ENCODE measurements at places on chromosomes 2 and 18.

GRCh38 chr2:73933194-73933593 is 6.5 kb downstream of the DGUOK start:
- no peak for DNase-seq
- H3K27ac ChIP-seq = peak overlapping the region; percentile 74
- H3K4me1 ChIP-seq = peaks cover 79% of the 10 kb centered on the region
- H3K36me3 ChIP-seq = peaks cover 48% of the 10 kb centered on the region
- no peaks in the 10 kb centered on the region for H3K27me3 ChIP-seq

DNA sequence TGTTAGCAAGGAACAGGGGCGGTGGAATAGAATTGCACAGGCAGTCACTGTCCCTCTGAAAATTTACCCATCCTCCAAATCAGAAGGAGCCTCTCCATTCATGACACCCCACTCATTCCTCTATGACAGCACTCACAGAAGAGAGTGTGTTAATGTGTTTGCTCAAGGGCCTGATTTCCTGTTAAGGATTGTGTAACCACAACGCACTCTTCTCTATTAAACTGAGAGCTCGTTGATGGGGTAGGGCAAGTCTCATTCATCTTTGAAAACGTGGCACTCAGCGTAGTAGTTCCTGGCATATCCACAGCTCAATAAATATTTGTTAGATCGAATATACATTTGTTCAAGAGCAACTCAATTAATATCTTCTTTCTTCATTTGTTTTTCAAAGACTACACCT is 106.4 kb downstream of the VAPA start:
- no peak overlapping the region for H3K27ac ChIP-seq
- peaks cover 6% of the 10 kb centered on the region for H3K4me1 ChIP-seq
- no peak for DNase-seq
- no peak overlapping the region for H3K4me3 ChIP-seq
- no peaks in the 10 kb centered on the region for H3K36me3 ChIP-seq
- no peaks in the 10 kb centered on the region for H3K27me3 ChIP-seq

DNA sequence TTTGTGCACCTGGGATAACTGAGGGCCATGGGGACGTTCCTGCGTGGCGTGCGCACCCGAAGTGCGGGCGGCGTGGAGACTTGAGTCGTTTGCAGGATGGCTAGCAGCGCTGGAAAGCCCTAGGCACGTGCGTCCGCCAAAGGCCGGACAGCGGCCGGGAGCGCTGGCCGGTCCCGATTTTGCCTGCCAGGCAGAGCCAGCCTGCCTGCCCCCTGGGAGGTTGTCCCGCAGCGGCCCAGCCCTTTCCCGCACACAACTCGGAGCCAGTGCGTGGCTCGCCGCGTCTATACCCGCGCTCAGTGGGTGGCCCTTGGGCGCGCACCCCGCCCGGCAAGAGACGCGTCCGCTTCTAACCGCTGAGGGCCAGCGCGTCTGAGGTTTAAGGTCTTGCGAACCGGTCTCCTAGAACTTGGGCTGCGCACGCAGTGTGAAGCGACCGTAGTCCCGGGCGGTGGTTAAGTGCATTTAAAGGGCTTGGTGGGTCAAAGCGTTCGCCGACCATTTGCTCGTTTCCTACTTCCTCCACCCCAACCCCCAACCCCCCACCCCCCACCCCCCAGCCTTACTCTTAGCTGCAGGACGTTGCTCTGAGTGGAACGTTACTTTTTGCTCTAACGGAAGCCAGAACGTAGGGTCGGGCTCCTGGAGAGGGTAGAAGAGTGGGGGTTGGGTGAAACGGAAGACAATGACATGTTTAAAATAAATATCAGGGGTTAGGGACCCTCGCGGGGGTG is 627 bp downstream of the CDCA7 start:
- peaks cover 17% of the 10 kb centered on the region for H3K4me1 ChIP-seq
- DNase-seq = peak; percentile 46
- peak overlapping the region; percentile 86 for H3K4me3 ChIP-seq
- peaks cover 63% of the 10 kb centered on the region for H3K27me3 ChIP-seq
- peak overlapping the region; percentile 72 for H3K27ac ChIP-seq
- H3K36me3 ChIP-seq = peaks cover 37% of the 10 kb centered on the region

DNA sequence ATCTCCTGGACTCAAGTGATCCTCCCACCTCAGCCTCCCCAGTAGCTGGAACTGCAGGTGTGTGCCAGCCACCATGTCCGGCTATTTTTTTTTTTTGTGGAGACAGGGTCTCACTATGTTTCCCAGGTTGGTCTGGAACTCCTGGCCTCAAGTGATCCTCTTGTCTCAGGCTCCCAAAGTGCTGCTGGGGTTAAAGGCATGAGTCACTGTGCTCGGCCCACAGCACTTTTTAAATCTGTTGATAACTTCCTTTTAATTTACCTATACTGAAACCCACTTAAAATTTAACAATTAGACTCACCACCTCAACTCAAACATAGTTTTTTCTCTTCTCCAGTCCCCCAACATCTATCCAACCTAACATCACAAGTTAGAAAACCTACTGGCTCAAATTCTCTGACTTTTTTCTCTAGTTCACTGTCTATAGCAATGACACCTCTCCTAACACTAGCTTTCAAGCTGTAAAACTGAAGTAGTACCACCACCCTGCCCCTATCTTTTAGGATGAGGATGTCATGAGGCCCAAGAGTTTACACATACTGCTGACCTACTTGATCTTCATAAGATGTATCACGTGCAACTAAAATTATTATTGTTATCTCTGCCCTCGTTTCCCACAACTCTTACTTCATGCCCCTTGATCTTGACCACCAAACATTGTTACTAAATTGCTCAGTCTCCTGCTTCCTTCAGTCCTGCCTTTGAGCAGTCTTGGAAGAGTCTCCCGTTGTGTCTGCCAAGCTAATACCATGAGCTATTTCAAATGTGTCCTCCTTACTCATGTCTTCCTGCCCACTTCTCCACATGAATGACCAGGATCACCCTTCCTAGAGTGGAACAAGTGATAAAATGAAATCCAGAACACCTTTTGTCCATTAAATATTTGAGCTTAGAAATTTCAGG is 142.3 kb upstream of the ZFP36L2 start:
- H3K36me3 ChIP-seq = peaks cover 13% of the 10 kb centered on the region
- H3K27ac ChIP-seq = no peak overlapping the region
- no peaks in the 10 kb centered on the region for H3K27me3 ChIP-seq
- DNase-seq = no peak
- H3K4me1 ChIP-seq = peaks cover 6% of the 10 kb centered on the region

DNA sequence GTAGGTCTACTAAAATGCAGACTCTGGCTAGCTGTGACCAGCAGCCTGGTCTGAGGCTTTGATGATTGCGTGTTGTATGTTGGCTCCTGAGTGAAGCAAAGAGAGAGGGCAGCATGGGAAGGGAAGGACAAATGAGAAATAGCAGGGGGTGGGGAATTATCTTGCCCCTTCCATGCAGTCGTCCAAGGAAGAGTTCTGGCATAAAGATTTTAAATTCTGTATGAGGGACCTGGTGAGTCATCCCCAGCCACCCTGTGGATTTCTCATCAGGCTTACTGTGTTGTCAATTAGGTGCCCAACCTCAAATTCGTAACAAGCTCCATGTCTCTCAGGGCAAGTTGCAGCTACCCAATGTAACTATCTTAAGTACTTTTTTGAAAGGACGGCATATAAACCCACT is 72.1 kb upstream of the NOSTRIN start:
- H3K4me1 ChIP-seq = peaks cover 9% of the 10 kb centered on the region

DNA sequence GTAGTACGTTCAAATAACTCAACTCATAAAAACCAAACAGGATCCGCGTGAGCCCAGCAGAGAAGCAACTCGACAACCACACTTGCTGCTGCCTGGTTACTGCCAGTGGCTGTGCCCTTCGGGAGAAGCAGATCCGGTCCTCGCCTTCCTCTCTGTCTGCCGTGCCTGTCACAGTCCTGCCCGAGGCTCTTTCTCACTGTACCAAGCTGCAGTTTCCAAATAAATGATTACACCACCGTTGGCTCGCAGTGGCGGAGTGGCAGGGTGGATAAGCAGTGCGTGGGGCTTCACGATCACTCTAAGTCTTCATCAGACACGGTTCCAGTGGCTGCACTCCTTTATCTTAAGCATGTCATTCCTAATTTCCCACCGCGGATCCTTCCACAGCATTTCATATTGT is 26.1 kb upstream of the SALL3 start:
- no peak for DNase-seq
- H3K27me3 ChIP-seq = peaks cover 7% of the 10 kb centered on the region
- H3K4me1 ChIP-seq = no peaks in the 10 kb centered on the region
- no peak overlapping the region for H3K4me3 ChIP-seq

All from activated naive CD8-positive, alpha-beta T cell treated with anti-CD3 and anti-CD28 coated beads for 36 hours (primary cell).